ENCODE measurements at places on chromosomes 5 and 9. TPM values are rescaled to one million over a fixed set of nuclear protein-coding genes. Genes with fewer than 3 reads are reported as not detected.

The SPATA31A3 gene
- total RNA-seq, result not detected

DNA sequence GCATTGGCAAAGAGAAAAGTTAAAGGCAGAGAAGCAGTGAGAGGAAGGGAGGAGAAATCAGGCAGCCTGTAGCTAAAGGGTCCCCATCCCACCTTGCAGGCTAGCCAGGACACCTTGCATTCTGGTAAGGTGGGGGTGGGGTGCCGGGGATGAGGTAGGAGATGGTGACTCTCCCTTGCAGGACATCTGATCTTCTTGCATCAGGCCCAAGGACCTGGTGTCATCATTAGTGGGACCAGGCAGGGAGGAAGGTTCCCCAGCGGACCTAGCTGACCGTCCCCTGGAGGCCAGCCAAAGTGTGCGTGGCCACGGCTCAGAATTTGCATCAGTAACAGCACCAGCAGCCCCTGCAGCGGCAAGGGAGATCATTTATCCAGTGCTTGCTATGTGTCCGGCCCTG, 21.7 kb upstream of the CYSTM1 start:
- no peak for DNase-seq

DNA sequence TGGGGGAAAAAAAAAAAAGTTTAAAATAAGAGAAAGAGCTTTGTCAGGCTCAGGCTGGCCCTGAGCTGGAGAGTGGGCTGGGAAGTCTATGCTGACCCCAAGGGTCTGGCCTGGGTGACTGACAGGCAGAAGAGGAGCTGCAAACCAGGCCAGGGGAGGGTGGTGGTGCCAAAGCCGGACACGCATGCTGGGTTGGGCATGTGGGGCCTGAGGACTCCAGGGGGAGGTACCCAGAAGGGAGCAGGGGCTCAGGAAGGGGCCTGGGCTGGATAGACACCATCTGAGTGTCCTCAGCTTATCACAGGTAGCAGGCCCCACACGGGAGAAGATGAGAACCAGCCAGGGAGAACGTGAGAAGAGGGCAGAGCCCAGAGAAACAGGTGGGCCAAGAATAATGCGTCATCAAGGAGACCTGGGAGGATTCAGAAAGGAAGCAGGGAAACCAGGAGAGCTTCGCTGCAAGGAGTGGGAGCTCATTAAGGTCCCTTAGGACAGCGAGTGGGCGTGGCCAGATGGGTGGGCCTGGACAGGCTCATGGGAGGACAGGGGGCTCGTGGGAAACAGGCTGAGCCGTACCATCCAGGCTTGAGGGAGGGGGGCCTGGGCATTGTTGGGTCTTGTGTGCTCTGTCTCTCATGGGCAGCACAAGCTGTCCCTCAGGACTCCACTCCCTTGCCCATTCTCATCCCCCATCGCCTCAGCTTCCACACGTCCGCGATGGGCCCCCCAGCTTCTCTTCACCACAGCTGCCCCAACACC, 16.0 kb downstream of the TMOD1 start:
- no peak for DNase-seq

DNA sequence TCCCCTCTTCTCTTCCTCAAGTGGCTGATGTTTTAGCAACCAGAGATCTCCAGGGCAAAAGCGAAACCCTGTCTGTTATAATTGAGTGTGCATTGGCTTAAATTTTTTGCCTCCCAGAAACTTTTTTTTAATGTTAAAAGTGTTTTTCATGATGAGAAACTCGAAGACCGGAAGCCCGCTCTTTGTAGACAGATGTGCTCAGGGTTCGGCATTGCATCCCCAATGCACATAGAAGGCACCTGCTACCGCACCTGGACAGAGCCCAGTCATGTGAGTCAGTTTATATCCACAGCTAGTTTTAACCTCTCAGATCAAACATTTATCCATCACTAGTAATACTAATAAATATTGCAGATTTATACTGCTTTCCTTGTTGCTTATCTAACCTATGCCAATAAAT, 19.5 kb upstream of the NADK2 start:
- no peak for DNase-seq

The CCDC180 gene
- 2.5 TPM for total RNA-seq

The KIF24 gene
- total RNA-seq, result 5.8 TPM

DNA sequence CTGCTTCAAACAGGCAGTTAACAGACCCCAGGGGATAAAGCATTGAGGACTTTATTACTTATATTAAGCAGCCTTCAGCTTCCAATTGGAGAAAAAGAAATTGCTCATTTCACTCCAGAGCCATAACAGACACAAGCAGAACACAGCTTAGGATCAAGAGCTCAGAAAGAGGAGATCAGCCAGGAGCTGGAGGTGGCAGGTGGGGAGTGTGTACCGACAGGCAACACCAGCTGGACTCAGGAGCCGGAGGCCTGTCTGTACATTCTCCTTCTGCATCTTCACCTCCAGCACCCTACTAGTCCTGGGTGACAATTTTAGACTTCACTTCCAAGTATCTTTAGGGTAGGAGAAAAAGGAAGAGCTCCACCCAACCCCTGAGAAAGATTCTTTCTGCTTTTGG, 35.8 kb downstream of the NRG2 start:
- no peak for DNase-seq

The CDH18 gene
- total RNA-seq, result not detected

DNA sequence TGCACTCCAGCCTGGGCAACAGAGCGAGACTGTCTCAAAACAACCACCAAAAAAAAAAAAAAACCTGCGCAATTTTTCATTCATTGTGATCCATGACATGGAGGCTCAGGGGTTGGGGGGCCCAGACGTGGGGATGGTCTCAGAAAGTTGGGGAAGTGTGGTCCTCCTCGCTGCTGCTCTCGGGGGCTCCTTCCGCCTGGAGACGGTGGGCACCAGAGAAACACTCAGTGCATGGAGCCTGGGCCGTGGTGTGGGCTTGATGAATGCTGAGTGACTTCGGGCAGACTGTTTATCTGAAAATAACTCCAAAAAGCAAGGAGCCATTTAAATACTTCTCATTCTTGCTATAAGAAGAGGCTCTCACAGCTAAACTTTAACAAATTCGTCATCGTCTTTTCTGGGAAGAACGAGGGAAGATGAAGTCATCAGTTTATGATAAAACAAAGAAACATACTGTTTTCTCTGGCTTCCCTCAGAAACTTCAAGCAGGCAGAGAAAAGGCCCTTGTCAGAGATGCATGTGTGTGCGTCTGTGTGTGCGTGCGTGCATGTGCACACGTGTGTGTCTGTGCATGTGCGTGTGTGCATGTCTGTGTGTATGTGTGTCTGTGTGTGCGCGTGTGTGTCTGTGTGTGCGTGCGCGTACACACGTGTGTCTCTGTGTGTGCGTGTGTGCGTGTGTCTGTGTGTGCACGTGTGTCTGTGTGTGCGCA, 35.0 kb downstream of the RASGEF1C start:
- no peak for DNase-seq

- no peak for DNase-seq
Measured at GRCh38 chr5:143448518-143448917, 45.0 kb upstream of the NR3C1 start.

DNA sequence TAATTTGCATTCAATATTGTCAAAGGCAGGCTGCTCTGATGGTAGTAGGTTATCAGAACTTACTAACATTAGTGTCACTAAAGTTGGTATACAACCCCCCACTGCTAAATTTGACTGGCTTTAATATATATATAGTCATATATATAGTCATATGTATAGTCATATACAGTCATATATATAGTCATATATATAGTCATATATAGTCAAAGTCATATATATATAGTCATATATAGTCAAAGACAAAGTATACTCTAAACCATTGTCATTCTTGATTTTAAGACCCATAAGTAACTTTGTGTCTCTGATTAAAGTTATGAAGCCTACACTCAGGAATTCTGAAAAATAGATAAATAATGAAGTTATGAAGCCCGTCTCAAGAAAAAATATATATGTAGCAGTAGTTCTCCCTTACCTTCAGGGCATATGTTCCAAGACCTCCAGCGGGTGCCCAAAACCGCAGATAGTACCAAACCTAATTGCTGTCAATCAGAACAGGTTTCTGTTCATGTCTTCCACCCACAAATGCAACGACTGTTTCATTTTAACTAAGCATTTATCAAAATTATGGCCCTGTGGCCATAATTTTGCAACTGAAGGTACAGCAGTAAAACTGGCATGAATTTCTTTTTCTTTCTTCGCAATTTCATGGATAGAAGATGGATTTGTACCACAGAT, 40.1 kb downstream of the TRPM6 start:
- DNase-seq, result no peak

GRCh38 chr5:180612683-180613082, 21.4 kb upstream of the SCGB3A1 start:
- no peak for DNase-seq

DNA sequence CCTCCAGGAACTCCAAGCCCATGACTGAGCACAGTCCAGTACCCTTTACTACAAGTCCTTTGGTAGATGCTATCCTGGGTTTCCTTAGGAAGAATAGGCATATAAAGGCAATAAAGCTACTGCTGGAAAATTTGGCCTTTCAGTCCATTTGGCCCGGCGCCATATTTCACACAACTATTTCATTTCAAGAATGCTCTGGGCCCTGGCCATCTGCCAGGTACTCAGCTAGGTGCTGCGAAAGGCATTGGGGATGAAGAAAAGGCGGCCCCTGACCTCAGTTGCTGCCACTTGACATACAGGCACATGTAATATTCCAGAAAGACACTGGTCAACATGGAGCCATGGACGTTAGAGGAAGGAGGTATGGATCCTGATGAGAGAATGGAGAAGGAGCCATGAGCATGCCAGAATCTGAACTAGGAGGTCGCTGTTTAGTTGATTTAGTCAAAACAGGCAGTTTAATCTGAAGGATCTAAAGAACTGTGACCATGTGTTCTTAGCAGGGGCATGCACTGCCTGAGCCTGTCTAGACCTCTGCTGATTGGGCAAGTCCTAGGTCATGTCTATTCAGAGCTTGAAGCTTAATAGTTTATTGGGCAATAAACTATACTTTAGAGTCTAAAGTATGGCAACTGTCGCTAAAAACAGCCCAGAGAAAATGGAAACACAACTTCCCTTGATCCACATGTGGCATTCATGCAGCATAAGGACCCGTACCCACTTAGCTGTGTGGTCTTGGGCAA, 149.3 kb downstream of the MELK start:
- no peak for DNase-seq

GRCh38 chr5:72231991-72232703, 87.9 kb downstream of the MRPS27 start:
- DNase-seq, result no peak

DNA sequence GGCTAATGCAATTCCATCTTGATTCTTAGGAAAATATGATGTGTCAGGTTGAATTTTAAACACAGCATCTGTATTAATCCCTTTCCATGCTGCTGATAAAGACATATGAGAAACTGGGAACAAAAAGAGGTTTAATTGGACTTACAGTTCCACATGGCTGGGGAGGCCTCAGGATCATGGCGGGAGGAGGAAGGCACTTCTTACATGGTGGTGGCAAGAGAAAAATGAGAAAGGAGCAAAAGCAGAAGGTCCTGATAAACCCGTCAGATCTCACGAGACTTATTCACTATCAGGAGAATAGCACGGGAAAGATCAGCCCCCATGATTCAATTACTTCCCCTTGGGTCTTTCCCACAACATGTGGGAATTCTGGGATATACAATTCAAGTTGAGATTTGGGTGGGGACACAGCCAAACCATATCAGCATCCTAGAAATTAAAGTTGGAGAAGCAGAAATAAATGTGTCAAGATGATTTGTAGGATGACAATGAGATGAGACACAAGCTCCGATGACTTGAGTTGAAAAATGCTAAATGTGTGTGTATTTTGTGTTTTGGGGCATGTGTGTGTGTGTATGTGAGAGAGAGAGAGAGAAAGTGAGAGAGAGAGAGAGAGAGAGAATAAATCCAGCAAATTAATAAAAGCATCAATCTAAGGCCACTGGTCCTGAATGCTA, 48.5 kb upstream of the ANKRD55 start:
- no peak for DNase-seq

DNA sequence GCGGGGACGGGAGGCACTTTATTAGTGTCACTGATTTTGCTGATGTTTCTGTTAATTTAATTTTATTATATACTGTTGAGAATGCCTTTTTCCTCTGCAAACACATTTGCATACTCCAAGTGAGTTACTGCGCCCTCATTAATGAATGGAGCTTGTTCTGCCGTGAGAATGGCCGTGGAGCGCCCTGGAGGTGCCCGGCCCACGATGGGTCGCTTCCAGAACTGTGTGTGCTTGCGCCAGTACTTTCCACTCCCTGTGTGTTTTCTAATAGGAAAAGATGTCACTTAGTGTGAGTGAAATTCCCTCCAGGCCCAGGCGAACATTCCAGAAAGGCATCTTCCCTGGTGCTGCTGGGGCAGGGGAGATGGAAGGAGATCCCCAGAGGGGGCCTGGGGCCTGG, 30.1 kb downstream of the NDUFS6 start:
- no peak for DNase-seq

The IL13 gene
- 16.3 TPM for total RNA-seq

The SLC46A2 gene
- total RNA-seq, result not detected

The IL9 gene
- 2.6 TPM for total RNA-seq

The DMGDH gene
- total RNA-seq, result 19.2 TPM

DNA sequence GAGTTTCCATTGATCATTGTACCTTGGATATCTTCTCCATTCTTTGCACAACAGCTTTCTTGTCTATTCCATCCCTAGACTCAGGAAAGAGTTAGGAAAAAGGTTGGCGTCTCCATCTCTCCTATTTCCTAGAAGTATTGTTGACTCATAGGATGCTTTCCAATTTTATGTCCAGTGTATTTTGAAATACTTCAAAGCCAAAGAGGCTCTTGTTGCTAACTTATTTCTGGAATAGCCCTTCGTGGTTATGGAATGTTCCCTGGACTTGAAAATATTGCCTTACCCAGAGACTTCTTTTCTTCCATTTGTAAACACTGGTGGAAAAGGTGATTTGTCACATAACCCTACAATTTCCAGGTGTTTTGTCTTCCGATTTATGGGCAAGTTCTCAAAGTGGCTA, 402.3 kb upstream of the ZNF608 start:
- no peak for DNase-seq

DNA sequence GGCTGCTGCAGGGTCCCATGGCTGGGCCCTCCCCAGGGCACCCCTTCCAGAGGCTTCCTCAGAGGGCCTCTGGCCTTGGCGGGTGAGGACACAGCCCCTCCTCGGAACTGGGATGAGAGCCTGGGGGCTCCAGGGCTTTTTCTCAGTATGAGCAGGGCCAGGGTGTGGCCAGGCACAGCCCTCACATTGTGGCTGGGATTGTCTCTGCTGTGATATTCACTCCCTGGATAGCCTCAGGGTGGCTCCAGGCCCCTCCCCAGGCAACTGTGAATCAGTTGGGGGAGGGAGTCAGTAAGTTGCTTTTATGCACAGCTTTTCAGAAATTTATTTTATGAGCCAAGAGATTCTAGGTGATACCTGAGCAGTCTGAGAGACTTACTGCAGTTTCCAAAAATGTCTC, 135.7 kb downstream of the CACNA1B start:
- no peak for DNase-seq

The ANKRD34B gene
- total RNA-seq, result not detected

DNA sequence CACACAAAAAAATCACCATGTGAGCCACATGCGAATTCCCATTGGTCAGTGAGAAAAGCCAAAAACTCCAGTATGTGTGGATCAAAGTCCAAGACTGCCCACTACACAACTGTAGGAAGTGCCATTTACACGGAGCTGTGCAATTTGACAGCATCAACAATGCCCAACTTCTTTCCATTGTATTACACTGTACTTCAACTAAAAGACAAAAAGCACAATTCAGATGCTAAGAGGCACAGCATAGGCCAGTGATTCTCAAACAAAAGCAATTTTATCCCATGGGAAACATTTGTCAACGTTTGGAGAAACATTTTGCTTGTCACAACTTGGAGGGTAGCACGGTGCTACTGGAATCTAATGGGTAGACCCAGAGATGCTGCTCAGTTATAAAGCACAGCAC, 39.8 kb downstream of the IARS1 start:
- no peak for DNase-seq

The TPPP gene
- total RNA-seq, result 0.29 TPM

The SPINK13 gene
- not detected for total RNA-seq

GRCh38 chr9:129267141-129267540, 89.1 kb upstream of the IER5L start:
- DNase-seq, result no peak

The HAPLN1 gene
- total RNA-seq, result not detected
